GM23338 (cell line): ENCODE measurements at places on chromosomes 5 and 9.

- DNase-seq = peak; percentile 70
Measured at GRCh38 chr9:126722922-126723806, 81.7 kb upstream of the ZBTB43 start.

GRCh38 chr5:108024986-108025385 lies 354.2 kb upstream of the EFNA5 start:
- no peak for DNase-seq

DNA sequence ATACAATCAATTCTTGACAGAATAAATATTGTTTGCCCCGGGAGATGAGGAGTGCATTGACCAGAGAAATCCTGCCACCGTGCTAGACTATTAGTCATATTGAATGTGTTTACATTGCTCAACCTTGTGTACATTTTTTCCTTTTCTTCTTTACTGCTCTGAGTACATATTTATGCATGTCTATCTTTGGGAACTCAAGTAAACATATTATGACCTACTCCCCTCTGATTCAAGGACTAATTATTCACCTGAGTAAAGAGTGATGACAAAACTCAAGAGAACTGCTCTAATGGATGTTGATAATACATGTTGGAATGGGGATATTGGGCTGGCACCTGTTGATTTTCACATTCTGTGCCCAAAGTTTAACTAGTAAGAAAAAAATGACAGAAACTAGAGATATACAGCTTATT lies 3.9 kb upstream of the SPINK1 start:
- no peak for DNase-seq

DNA sequence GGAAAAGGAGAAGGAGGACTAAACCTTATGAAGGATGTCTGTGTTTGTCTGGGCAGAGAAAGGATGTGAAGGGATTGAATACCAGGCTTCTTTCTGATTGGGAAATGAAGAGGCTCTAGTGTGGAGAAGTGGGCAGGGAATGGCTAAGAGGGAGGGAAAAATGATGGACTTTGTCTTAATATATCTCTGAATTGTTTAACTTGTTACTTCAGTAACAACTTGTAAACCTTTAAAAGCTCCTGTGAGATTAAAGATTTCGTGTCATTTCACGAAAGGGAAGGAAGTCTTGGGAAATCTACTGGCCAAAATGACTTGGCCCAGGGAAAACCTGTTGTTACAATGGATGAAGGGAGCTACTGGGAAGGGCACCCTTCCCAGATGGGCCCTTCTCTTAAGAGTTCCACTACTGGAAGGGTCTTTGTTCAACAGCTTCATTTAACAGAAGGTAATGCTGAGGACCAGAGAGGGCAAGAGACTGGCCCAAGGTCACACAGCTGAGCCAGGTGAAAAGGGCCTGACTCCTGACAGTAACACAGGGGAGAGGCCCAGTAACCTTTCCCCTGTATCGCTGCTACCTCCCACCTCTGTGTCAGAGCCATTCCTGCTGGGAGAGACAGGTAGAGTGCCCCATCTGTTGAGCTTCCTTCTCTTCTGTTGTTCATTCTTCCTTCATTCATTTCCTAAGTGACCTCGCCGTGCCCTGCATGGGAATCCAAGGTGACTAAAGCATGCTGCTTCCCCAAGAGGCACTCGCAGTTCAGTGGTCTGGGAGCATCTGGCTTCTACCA lies 5.1 kb upstream of the TCOF1 start:
- peak; percentile 28 for DNase-seq

DNA sequence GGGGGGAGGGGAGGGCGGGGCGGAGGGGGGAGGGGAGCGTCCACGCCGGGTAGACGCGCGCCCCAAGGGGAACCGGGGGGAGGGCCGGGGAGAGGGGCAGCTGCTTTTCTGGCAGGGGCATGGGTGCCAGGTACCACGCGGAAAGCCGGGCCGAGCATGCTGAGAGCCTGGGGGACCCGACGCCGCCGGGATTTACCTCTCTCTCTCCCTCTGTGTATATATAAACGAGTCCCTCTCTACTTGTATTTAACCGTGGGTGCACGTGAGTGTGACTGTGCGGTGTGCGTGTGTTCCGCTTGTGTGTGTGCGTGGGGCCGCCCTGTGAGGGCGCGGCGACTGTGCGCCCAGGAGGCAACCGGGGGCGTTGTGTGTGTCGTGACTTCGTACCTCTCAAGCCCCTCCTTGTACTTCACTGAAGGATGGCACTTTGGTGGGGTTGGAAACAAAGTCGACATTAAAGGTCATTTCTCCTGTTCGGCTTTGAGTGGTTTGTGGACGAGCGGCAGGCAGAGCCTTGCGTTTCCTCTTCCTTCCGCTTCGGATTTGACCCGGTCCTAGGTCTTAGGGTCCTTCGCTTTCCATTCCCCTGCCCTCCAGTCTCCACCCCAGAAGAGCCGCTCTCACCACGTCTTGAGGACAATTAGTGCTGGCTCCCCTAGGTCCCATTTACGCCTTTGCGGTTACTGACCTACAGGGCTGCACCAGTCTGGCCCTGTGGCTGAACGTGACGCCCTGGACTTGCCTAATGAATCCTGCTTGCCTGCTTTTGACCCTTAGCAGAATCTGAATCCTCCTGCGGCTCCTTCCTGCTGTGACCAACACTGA lies 36.2 kb upstream of the TTC1 start:
- peak; percentile 53 for DNase-seq

- DNase-seq = no peak
Measured at GRCh38 chr9:93659837-93660177, 83.4 kb downstream of the PHF2 start.

GRCh38 chr9:20701060-20701459 lies 17.0 kb downstream of the FOCAD start:
- no peak for DNase-seq

DNA sequence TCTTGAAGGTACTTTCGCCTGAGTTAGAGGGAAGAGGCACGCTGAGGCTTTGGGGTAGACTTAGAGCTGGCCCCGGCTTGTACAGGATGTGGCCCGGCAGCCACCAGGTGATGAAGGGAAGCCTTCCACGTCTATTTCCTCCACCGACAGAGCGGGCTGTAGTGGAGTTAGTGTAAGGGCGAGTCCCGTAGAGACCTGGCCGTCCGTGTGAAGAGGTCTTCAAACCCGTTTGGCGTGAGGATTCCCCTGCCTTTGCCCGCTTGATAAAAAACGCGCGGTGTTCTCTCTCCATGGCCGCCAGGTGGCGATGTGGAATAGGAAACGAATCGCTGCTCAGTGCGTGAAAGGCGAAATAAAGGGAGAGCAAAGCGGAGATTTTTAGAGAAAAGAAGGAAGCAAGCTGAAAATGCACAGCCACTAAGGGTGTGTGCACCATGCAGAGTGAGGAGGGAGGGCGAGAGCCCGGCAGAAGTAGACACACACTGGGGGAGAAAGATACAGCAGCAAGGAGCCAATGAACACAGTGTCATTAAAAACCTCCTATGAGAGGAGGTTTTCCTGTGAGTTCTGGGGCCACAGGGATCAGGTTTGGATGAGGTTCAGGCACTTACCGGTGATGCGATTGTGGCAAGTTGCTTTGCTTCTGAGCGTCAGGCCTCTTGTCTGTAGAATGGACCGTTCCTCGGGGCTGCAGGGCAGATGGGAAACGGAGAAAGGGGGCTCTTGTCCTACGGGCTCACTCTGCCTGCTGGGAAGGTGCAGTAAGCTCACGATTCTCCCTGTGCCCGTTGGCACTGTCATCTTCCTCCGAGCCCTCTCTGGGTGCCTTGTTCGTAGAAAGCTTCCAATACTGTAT lies 34.2 kb downstream of the STC2 start:
- peak; percentile 93 for DNase-seq

DNA sequence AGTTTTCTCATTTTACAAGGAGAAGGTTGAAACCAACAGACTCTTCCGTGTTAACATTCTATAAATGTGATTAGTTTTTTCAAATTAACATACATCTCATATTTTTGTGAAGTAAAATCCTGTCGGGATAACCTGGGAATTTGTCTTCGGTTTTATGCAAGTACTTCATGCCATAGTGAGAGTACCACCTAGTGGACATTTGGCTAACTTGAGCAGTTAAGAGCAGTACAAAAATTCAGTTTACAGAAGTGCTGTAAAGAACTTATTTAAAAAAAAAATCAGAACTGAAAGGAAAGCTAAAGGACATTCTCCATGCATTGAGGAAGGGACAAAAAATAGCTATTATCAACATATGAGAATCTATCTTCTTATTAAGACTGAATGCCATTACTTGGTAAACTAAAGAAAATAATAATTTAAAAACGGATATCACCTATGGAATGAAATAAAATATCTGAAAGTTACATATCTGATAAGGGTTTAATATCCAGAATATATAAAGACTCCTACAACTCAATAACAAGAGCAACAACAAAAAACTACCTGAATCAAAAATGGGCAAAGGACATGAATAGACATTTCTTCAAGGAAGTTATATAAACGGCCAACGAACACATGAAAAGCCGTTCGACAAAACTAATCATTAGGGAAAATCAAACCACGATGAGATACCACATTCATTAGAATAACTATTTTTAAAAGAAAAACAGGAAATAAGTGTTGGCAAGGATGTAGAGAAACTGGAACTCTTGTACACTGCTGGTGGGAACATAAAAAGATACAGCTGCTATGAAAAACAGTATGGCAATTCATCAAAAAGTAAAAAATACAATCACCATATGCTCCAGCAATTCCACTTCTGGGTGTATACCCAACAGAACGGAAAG lies 117.0 kb upstream of the GNA14 start:
- peak; percentile 68 for DNase-seq

DNA sequence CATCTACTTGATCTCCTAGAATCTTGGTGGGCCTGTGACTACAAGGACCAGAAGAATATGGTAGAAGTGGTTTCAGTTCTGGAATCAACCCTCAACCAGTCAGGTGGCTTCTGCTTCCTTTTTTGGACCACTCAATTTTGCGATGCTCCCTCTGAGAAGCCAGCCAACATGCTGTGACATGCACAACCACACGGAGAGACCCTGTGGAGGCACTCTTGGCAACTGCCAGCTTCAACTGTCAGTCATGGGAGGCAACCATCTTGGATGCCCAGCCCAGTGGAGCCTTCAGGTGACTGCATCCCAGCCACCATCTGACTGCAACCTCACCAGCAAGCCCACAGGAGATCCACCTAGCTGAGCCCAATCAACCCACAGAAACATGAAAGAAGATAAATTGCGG lies 137.3 kb downstream of the FAM114A2 start:
- no peak for DNase-seq

- DNase-seq = no peak
Measured at GRCh38 chr9:119810645-119811429, 441.6 kb upstream of the BRINP1 start.

GRCh38 chr5:145887976-145888574 lies 15.3 kb upstream of the GRXCR2 start:
- DNase-seq = peak; percentile 85

- DNase-seq = no peak
Measured at GRCh38 chr9:115146581-115147021, 28.6 kb upstream of the TNC start.

DNA sequence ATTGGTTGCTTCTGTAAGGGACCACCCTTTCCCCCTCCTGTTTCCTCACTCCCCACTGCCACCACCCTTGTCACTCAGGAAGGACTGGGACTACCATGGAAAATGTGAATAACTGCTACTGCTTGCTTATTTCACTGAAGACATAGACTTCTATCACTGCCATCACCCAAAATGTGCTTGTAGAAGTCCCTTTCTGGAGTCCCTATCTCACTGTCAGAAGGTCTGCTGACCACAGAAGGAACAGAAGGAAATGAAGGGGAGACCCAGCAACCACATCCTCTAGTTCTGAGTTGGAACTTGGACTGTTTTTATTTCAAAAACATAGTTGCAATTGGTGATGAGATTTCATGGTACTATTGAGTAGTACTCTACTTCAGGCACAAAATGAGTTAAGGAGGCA lies 122.5 kb downstream of the NPR3 start:
- DNase-seq = no peak

GRCh38 chr9:9299134-9299533 lies 1313.7 kb downstream of the PTPRD start:
- DNase-seq = peak; percentile 19

- DNase-seq = no peak
Measured at GRCh38 chr5:71907608-71908145, 188.6 kb downstream of the CARTPT start.

DNA sequence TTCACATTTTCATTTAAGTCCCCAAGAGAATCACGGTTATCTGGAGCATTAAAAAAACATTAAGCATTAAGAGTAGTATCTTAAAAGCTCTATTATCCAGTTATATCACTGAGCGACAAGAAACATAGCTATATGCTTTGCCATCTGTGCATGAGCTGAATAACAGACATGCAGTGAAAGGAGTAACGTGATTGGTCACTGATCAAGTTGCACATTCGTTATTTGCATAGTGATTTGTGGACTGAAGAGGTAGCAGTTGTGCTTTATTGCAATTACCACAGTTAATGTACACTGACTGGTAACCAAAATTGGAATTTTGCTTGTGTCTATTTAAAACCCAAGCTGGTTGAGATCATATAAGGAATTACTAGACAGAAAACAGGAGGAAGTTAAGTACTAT lies 107.4 kb downstream of the MCTP1 start:
- no peak for DNase-seq

DNA sequence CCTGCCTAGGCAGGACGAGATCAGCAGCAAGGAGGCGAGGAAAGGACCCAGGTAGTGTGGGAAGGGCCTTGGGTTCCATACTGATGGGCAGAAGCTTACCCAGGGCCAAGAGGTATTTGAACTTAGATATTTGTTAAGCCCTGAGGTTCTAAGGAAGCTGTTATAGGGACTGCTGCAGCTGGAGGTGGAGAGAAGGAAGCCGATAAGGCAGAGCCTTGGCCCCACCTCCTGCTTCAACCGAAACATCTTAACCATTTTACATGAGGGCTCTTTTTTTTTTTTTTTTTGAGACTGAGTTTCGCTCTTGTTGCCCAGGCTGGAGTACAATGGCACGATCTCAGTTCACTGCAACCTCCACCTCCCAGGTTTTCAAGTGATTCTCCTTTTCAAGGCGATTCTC lies 8.6 kb upstream of the AQP3 start:
- DNase-seq = no peak

DNA sequence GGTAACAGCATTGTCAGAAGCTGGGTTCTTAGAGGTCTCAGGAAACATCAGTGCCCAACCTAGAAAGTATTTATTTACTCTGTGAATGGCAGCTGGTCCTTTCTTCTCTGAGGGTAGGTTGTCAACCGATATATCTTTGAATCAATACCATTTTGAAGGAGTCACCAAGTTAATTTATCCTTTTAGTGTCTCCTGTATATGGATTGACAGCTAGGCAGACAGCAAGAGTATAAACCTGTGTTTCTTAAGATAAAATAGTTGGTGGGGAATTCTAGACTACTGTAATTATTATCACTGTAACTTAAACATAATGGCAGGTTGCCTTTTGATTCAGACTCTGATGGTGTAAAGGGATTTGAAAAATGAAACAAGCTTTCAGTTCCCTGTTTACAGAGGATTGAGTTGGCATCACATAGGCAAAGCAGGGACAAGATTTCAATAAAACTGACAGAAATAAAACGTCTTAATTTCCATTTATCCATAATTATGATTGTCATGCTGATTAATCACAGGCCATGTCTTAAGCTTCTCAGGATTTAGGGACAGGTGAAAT lies 190.8 kb upstream of the HAPLN1 start:
- DNase-seq = no peak

DNA sequence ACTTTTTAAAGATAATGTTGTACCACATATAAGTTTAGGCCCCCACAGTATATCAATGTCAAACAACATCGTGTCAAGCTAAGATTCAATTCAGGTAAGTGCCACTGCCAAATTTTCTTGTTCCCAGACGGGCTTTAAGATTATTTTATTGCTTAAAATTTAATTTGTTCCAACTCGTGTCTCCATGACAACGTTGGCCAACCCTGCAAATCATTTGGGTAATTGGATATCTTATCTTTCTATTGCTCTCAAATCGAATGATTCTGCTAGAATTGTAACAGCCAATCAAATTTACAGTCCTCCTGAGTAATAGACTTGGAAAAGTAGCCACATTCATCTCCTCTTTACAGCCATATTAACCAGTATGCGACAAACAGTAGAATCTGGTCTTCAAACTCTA lies 19.5 kb downstream of the TLE1 start:
- DNase-seq = no peak
